ENCODE measurements at places on chromosomes 4 and X.

- DNase-seq: no peak
These were observed 103.2 kb upstream of the CITED1 start for GRCh38 chrX:72408885-72409284.

DNA sequence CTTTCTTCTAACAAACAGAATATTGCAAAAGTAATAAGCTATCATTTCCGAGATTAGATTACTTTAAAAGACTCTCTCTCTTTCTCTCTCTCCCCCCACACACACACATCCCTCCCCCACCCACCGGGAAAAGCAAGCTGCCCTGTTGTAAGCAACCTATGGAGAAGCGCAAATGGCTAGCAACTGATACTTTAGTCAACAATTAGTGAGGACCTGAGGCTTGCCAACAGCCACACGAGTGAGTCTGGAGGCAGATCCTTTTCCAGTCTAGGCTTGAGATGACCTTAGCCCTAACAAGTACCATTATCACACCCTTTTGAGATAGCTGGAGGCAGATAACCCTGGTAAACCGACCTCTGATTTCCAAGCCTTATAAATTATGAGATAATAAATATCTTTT is 19.7 kb upstream of the ADGRL3 start:
- no peak for DNase-seq

GRCh38 chr4:534576-535151 is 35.7 kb downstream of the PIGG start:
- DNase-seq: no peak

DNA sequence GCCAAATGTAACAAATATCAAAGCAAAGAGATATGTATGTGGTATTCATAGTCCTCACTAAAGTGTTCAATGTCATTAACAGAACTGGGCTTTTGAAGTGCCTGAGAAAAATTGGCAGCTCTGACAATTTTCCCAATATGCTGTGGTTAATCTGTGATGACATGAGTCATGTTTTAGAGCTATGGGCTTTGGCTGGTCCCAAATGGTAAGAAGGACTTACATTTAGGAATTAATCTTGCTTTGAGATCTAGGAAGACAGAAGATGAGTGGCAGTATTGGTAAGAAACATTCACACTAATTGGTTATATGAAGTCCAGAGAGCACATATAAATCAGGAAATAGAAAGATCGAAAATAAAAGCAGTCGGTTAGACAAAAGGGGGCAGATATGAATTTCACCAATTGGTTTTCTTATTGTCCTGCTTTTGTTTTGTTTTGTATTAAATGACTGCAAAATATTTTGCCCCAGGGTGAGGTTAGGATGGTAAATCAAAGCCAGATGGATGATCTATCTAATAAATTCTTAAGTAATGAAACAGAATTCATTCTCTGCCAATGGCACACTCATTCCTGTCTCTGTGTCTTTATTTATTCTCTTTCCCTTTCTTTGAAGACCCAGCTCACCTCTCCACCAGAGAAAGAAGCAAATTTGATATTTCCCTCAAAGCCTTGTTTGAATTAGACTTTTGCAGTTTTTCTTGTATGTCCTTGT is 993.1 kb downstream of the RPA4 start:
- no peak for DNase-seq

DNA sequence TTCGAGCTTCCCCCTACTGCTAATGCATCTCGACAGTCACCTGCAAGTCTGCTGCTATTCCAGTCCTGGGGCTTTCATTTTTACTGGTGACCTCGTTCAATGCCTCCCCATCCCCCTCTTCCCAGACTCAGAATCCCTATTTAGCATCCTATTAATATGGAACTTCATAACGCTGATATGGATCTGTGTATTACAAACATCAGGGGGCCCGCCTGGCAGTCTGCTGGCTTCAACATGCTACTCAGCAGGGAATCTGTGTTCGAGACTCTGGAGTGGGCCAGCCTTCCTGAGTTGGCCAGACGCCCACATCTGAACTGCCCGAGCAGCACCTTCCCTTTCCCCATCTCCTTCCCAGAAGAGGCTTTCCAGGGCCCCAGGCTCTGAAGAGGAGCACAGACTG is 173.9 kb upstream of the PPARGC1A start:
- no peak for DNase-seq

Data from stimulated activated CD8-positive, alpha-beta memory T cell treated with anti-CD3 and anti-CD28 coated beads, Interleukin-15, amount 100 ng/mL, for 48 hours (primary cell).